ENCODE measurements at places on chromosomes 7 and 10.

GRCh38 chr10:102435529-102436233 lies 3.3 kb upstream of the CUEDC2 start:
- no peak for DNase-seq

- no peak for DNase-seq
Observed at GRCh38 chr10:71693377-71693776, 26.2 kb downstream of the C10orf105 start.

- DNase-seq, result no peak
Observed at GRCh38 chr7:93890464-93891068, at the start of gene TFPI2. TSS of gene TFPI2 (minus strand) at chr7:93890753. CDS start at chr7:93890678, 75 bp downstream.

DNA sequence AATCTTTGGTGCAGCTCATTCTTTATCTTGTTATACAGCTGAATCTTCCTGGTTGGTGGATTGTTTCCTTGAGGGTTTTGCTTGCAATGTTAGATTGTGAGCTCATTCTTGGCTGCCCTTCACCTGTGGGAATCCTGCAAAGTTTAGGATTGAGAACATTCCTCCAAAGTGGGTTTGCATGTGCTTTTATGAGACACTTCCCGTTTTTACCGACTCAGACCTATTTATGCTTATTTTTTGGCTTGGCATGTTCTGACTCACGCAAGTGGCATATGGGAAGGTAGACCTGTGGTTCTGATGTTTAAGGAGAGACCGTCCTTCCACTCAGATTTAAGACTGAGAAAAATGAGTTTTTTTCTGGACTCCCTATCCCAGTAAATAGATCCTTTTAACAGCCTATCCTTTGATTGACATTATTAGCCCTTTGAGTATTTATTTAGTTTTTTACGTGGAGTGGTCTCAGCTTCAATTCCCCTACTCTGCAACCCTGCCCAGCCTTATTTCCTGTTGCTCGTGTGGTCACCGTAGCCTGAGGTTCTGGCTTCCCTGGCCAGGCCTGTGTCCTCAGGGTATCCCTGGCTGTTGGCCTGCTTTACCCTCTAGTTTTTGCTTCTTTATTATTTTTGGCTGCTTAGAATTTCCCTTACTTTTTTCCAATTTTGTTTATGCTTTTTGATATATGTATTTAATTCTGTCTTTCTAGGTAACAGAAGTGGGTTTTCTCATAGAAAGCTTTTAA lies 13.4 kb upstream of the PRF1 start:
- no peak for DNase-seq

GRCh38 chr10:60096761-60097513 lies 190.6 kb upstream of the CCDC6 start:
- no peak for DNase-seq

- no peak for DNase-seq
Observed at GRCh38 chr10:119555178-119555784, 12.8 kb upstream of the RGS10 start.

Data from RPMI8226 (cell line).